ENCODE measurements at places on chromosomes 1 and 21.

- DNase-seq = no peak
These were observed 12.4 kb downstream of the C1orf116 start for GRCh38 chr1:207020065-207020708.

DNA sequence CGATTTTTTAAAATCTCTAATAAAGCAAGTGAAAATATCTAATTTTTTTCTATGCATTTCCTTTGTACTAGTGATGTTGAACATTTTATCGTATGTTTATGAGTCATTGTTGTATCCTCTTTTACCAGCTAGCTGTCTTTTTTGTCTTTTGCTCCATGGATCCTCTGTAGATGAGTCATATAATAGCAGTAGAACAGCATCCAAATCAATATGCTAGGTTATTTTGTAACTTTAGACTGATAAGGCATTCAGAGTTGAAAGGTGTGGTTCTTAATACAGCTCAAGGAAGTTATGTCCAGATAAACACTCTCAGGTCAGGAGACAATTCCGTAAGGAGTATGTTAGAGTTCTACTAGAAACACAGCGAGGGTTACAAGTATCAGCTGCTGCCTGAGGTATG lies 31.9 kb downstream of the MAP10 start:
- DNase-seq = no peak

- no peak for DNase-seq
These were observed 26.5 kb downstream of the SSBP3 start for GRCh38 chr1:54379555-54380289.

- no peak for DNase-seq
These were observed 39.9 kb downstream of the PEX14 start for GRCh38 chr1:10514490-10515235.

DNA sequence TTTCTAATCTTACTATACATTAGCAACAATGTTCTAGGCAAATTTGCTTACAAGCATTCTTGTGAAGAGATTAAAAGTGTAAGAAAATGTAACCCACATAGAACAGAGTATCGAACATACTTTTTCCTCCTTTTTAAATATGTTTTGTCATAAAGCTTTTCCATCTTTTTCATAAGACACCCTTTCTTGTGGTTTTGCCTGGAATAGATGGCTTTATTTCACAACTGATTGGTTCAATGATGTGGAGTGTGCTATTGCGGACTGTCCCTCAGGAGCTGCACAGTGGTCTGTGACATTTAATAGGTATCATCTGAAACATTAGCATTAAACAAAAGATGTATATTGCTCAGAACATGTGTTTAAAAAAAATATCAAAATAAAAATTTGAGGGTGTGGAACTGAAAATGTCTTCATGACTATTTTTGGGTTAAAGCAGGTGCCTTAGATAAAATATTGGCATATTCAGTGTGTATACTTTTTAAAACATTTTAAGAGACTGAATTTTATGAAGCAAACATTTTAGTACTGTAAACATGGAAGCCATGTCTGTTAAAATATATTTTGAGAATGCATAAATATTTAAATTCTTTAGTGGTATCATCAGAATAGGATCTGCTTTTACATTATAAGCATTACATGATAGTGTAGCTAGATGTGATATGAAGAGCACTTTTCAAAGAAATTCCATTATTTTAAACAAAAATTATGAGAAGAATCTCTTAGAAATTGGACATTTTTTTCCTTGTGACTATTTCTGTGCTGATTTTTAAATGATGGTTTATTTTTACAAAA lies 48.3 kb upstream of the C1orf146 start:
- no peak for DNase-seq

DNA sequence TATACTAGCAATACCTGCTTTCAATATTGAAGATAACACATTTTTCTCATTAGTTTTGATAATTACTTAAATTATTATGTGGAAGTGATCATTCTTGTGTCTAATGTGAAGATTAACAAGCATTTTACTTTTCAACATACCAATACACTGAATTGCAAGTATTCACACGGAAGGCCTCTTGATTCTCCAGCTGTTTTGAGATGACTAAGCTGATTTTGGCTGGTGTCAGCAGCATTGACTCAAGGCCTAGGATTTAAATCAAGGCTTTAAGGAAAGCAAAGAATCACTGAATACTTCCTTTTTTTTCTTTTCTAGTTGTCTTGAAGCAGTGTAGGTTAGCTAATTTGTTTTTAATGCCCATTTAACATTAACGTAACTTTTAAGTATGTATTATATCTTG lies 373.7 kb downstream of the SRGAP2C start:
- DNase-seq = no peak

DNA sequence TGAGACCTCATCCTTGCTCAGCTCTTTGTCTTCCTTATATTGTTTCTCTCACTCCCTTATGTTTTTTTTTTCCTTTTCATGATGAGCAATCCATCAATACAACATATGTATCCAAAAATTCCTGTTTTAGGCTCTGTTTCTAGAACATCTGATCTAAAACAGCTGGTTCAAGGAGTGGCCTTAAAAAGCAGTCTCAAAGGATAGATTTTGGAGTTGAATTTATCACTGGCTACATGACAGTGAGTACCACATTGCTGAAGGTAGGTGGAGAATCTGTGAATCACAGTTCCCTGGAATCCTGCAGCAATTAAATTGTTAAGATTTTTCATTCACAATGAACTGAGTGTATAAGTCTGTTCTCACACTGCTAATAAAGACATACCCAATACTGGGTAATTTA lies 155.8 kb upstream of the ADAMTS5 start:
- no peak for DNase-seq

DNA sequence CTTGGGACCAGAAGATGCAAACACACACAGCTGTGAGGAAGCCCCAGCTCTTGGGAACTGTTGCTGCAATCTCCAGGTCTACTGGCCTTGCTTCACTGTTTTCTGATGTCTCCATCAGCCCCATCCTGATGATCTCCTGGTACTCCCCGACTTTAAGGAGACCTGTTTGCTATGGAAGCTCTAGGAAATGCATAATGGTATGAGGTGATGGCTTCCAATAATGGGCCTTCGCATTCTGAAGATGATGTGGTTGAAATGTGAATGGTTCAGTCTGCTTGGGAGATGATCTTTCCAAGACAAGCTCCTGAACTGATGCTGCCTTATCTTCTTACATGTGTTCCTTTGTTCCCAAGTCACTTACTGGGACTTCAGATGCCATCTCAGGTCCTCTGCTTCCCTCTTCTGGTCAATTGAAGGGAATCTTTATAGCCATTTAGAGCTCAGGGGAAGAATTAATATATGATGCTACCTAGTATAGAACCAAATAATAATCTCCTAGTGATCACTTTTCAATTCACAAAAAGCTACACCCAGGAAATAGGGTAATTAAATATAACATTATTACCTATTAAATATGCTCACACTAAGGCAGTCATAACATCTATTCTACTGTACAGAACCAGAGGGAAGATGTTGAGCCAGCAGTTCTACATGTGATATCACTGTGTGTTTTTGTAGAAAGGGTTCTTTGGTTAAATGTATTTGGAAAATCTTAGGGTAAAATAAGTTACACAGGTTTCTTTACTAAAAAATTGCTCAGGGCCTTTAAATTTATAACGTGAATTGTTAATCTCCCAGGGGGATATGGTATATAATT lies 73.9 kb upstream of the VTCN1 start:
- DNase-seq = no peak

- no peak for DNase-seq
These were observed 4.5 kb downstream of the ZNF683 start for GRCh38 chr1:26368006-26368405.

DNA sequence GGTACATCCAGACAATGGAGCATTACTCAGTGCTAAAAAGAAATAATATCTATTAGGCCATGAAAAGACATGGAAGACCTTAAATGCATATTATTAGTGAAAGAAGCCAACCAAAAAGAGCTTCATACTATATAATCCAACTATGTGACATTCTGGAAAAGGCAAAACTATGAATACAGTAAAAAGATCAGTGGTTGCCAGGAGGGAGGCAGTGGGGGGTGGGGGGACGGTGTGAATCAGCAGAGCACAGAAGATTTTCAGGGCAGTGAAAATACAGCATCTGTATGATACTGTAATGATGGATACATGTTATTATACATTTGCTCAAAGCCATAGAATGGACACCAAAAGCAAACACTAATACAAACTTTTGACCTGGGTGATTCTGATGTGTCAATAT lies 339.4 kb upstream of the SNX7 start:
- DNase-seq = no peak

GRCh38 chr1:59007820-59008598 lies 224.2 kb upstream of the JUN start:
- peak; percentile 35 for DNase-seq

DNA sequence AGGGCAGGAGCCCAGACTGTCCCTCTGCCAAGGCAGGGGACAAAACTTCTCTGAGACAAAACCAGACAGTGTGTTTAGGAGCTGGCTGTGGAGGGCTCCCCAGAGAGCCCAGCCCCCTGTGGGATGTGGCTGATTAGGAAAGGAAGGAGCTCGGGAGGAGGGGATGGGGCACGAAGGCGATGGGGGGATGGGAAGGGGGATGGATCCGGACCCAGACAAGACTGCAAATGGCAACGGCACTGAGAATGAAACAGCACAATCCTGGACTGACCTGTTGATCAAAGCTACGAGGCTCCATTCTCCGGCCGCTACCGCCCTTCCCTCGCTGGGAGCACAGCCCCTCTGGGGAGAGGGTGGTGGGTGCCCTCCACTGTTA lies 33.1 kb downstream of the FOXO6 start:
- no peak for DNase-seq

DNA sequence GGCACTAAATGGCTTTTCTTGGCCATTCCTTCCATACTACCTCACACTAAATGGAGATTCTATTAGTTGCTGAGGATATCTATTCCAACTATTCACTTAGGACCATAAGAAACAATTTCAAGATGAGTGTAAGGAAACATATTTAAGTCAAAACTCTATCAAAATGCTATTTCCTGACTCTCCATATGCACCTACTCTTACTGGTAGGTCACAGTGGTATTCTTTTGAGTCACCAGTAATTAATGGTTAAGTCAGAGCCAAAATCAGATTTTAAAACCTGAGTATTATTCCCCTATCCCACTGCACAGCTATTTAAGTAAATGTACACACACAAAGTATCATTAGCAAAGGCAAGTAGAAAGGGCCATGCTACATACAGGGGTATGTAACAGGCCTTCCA lies 50.3 kb downstream of the ARID4B start:
- no peak for DNase-seq

DNA sequence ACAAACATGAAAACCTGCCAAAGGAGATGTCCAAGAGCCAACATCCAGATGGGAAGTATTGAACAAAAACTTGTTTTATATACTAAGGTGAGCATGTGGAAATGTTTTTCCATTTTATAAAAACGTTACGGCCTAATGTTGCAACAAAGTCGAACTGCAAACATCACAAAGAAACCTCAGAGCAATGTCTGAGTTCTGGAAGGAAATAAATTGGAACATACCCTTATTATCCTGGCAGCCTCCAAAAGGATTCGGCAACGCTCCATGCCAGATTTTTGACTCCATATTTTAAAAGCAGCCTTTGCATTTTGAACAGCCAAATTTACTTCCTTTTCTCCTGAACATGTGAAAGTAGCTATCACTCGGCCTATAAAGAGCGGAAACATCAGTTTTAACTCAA lies 3.3 kb downstream of the ALDH9A1 start:
- no peak for DNase-seq

DNA sequence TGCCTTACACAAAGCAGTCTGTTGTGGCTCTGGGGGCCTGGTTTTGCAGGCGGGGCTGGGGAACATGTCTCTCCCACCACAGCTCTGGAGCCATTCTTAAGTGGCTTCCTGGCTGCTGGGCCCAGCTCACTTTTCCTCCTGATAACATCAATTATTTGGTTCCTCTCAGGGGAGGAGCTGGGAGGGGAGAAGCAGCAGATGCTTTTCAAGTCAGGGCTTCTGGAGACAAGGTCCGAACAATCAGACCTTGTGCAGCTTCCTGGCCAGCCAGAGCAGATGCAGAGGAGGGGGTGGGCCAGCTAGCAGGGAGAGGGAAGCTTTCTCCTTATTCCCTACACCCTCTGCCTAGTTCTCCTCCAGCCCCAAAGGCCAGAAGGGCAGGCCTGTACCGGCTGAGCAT lies 3.7 kb upstream of the PAQR6 start:
- no peak for DNase-seq

- no peak for DNase-seq
These were observed 11.5 kb upstream of the ATP2B4 start for GRCh38 chr1:203615061-203615581.

- no peak for DNase-seq
These were observed 24.5 kb downstream of the ADARB1 start for GRCh38 chr21:45098867-45099266.

GRCh38 chr1:115969509-115969908 lies 6.8 kb upstream of the SLC22A15 start:
- DNase-seq = no peak

- no peak for DNase-seq
These were observed 3.9 kb upstream of the IFI44 start for GRCh38 chr1:78645723-78646122.

- DNase-seq = no peak
These were observed 39.1 kb downstream of the TYW3 start for GRCh38 chr1:74771913-74772515.

DNA sequence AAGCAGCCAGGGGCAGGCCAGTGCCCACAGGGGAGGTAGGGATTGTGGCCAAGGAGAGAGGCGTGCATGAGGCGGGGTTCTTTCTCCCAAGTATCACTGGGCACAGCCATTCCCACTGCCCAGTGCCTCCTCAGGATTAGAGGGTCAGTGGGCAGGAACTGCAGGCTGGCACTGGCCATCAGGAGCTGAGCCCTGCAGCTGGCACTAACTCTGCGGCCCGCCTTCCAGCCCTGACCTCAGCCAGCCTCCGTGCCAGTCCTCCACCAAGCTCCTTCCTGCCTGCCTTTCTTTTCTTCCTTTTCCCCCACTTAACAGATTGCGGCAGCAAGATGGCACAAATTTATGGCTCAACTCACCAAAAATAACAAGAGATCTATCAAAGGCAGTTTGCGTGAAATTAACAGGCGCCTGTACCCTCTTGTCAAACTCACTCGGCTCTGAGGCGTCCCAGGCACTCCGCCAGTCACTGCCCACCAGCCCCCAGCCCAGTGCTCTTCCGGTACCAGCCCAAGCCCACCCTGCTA lies 11.1 kb downstream of the ADGRB2 start:
- DNase-seq = no peak

GRCh38 chr1:1841575-1841995 lies 49.3 kb downstream of the GNB1 start:
- DNase-seq = no peak

- DNase-seq = no peak
These were observed 1148.5 kb downstream of the PLA2G4A start for GRCh38 chr1:187977298-187977697.

DNA sequence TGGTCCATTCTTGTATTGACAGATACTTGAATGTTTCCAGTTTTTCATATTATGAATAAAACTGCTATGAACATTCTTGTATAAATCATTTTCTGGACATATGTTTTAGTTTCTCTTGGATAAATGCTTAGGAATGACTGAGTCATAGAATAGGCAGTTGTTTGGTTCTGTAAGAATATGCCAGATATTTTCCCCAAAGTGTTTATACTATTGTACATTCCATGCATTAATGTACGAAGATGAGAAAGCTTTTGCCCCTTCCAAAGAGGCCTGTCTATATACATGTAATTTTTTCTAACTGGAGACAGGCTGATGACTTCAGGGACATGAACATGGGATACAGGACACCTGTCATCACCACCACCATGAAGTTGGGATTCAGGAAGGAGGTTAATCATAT lies 11.3 kb downstream of the NBPF3 start:
- no peak for DNase-seq

- DNase-seq = no peak
These were observed 6.6 kb upstream of the PRCC start for GRCh38 chr1:156760796-156761104.

Data from stimulated activated CD4-positive, alpha-beta T cell treated with anti-CD3 and anti-CD28 coated beads, Interleukin-2, amount 100 ng/mL, for 24 hours (primary cell).